Aorta (tissue), 5 donors: ENCODE measurements at places on chromosomes 4 and X. TPM values are rescaled to one million over a fixed set of nuclear protein-coding genes. Genes with fewer than 3 reads are reported as not detected.

The TBC1D9 gene
- total RNA-seq: 18.5 TPM

GRCh38 chr4:17595471-17596005 is 18.5 kb downstream of the LAP3 start:
- no peaks in the 10 kb centered on the region for H3K4me1 ChIP-seq
- DNase-seq: no peak
- no peak overlapping the region for H3K27ac ChIP-seq
- H3K36me3 ChIP-seq: peaks cover 15% of the 10 kb centered on the region
- H3K27me3 ChIP-seq: no peaks in the 10 kb centered on the region
- H3K4me3 ChIP-seq: no peak overlapping the region

DNA sequence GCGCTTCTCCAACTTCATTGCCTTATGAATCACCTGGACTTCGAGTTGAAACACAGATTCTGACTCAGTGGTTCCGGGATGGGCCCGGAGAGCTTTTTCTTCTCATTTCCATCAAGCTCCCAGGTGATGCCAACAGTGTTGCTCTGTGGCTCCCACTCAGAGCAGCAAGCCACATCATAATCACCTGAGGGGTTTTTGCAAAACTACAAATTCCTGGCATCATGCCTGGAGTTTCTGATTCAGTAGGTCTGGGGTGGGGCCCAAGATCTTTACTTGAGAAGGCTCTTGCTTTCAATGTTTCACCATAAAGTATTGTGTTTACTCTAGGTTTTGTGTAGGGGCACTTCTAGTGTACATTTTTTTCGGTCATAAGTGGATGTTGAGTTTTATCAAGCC is 7.0 kb downstream of the MTM1 start:
- DNase-seq: no peak
- H3K27me3 ChIP-seq: no peaks in the 10 kb centered on the region
- H3K4me3 ChIP-seq: no peak overlapping the region
- no peaks in the 10 kb centered on the region for H3K36me3 ChIP-seq
- H3K27ac ChIP-seq: no peak overlapping the region

GRCh38 chr4:140222171-140222570 is 68.2 kb upstream of the MAML3 start:
- no peaks in the 10 kb centered on the region for H3K36me3 ChIP-seq
- H3K27me3 ChIP-seq: no peaks in the 10 kb centered on the region
- DNase-seq: no peak
- no peak overlapping the region for H3K4me3 ChIP-seq
- no peaks in the 10 kb centered on the region for H3K4me1 ChIP-seq
- H3K27ac ChIP-seq: no peak overlapping the region
